ENCODE measurements at places on chromosomes 7 and 10.

DNA sequence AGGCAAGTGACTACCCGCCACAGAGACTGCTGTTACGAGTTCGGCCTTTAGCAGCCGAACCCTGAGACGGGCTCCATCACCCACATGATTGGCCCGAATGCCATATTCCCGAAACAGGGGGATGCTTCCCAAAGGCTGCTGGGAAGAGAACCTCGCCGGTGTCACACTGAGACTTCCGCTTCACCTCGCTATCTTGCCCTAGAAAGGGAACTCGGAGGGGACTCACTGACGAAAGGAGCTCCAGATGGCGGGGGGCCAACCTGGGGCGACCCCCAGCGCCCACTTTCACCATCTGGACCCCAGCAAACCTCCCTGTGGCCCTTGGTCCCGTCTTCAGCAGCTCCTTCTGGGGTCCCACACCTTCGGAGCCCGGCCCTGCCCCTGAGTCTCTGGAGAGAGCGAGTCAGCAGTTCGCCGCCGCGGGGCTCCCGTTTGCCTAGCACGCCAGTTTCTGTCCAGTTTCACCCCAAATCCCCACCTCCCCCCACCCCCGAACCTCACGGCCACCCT is 529 bp downstream of the HPS1 start:
- no peak for DNase-seq

DNA sequence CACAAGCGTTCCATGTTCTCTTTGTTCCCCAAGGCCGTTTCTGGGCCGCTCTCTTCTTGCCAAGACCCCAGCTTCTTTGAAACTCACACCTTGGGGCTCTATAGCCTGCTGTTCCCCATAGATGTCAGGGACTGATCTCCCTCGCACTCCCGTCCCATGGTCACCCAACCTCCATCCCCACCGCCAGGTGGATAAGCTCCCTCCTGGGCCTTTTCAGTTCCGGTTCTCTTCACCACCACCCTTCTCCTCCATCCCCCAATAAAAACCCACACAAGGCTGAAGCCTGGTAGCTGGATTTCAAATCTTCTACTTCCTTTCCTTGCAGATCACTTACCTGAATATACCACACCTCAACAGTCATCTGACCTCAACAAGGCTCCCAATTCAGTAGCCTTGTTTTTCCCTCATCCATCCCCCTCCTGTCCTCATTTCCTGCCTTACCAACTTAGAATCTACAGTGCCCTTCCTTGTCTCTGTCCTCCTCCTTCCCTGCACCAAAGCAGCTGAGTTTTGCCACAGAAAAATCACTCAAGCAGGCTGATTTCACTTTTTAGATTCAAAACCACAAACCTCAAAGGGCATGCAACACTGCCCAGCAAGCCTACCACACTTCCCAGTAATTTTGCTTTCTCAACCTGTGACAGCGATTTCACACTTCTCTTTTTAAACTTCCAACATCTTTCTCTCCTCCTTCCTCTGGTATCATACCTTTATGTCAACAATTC is 7.7 kb downstream of the SLC37A3 start:
- DNase-seq = peak; percentile 20

- peak; percentile 72 for DNase-seq
Measured at GRCh38 chr10:126504063-126504760, 115.9 kb upstream of the ADAM12 start.

DNA sequence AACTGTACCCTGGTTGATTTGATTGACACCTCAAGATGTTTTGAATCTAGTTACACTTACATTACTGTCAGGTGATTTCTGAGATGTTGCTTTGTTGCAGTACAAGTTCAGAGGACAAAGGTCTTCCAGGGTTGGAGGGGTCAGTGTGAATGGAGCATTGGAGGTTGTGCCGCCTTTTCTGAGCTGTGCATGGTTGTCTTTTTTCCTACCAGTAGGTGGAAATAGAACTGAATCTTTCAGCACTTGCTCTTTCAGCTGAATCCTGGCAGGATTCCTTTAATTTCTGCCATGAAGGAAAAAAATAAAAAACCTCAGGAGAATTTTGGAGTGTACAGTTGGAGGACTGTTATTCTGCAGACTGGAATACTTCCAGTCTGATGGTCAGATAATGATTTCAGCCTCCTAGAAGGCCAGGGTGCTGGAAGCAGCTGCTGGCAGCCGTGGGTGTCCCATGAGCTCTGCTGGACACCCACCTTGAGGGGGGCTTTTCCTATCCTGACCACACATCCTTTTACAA is 82.7 kb downstream of the PLCE1 start:
- DNase-seq = peak; percentile 15

GRCh38 chr7:47337531-47337930 is 244.4 kb downstream of the TNS3 start:
- peak; percentile 55 for DNase-seq

DNA sequence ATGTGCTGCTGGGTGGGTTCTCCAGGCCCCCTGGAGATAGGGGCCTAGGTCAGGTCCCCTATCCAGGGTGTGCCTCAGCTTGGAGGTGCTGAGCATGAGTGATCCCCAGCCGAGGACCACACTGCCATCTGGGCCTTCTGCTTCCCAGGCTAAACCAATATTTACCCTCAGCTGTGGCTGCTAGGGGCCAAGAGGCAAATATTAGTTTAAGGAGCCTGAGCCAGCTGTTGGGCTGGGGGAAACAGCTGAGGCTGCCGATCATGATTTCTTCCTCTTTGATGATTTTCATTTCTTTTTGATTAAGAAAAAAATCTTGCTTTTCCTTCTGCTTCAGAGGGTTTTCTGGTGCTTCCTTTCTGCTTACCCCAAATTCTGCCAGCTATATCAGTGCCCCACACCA is 83.4 kb downstream of the NEURL1 start:
- DNase-seq = no peak

Measured in Daoy (cell line).